Cardiac muscle cell (in vitro differentiated cells and primary cell): ENCODE measurements at places on chromosomes 12 and 14.

GRCh38 chr12:47417121-47417520, 288.7 kb downstream of the RPAP3 start:
- H3K27ac ChIP-seq = no peak overlapping the region
- H3K4me3 ChIP-seq = no peak overlapping the region
- DNase-seq = no peak
- no peaks in the 10 kb centered on the region for H3K36me3 ChIP-seq
- H3K4me1 ChIP-seq = no peaks in the 10 kb centered on the region

GRCh38 chr12:30792648-30793499, 38.1 kb upstream of the CAPRIN2 start:
- no peak overlapping the region for H3K4me3 ChIP-seq
- DNase-seq = peak; percentile 63
- H3K27me3 ChIP-seq = peaks cover 11% of the 10 kb centered on the region
- no peaks in the 10 kb centered on the region for H3K4me1 ChIP-seq
- no peak overlapping the region for H3K27ac ChIP-seq

GRCh38 chr12:80199931-80200330, 100.6 kb downstream of the OTOGL start:
- no peaks in the 10 kb centered on the region for H3K36me3 ChIP-seq
- DNase-seq = no peak
- H3K4me3 ChIP-seq = no peak overlapping the region
- H3K4me1 ChIP-seq = peaks cover 49% of the 10 kb centered on the region
- H3K27me3 ChIP-seq = no peaks in the 10 kb centered on the region
- no peak overlapping the region for H3K27ac ChIP-seq

DNA sequence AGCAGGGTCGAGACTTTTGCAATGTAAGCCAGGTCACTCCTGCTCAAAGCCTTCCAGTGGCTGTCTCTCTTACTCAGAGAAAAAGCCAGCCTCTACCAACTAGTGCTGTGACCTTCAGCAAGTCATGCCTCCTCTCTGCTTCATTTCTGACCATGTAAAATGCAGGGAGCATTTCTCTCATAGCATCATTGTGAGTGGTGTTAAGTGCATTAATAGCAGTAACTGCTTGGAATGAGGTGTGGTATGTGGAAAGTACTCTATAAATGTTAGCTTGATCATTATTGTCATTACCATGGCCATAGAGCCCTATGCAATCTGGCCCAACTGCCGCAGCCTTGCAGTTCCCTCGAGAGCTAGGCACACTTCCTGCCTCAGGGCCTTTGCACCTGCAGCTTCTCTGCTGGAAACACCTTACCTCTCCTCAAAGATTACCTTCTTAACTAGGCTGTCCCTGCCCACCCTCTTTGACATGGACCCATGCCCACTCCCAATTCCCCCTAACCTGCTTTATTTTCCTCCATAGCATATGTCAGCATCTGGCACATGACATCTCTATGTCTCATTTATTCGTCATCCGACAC, 10.9 kb downstream of the PLEKHD1 start:
- no peak for DNase-seq
- H3K4me3 ChIP-seq = no peak overlapping the region
- H3K4me1 ChIP-seq = no peaks in the 10 kb centered on the region
- H3K36me3 ChIP-seq = no peaks in the 10 kb centered on the region
- no peak overlapping the region for H3K27ac ChIP-seq

DNA sequence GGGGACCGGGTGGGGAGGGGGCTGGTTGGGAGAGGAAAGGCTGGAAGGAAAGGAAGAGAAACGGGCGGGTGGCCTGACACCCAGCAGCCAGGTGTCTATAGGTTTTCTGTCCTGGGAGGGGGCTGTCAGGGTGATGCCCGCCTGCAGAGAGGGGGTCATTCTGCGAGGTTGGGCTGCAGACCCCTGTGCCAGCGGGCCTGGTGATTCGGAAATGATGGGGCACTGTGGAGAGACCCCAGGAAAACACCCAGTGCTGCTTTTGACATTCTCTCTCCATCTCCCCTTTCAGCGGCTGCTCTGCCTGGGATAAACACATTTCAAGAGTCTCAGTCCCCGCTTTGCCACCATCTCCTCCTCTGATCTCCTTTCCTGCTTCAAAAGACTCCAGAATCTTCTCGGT, 168.5 kb upstream of the RTL1 start:
- no peak overlapping the region for H3K27ac ChIP-seq
- no peak for DNase-seq
- H3K4me3 ChIP-seq = no peak overlapping the region
- no peaks in the 10 kb centered on the region for H3K27me3 ChIP-seq
- H3K36me3 ChIP-seq = no peaks in the 10 kb centered on the region
- no peaks in the 10 kb centered on the region for H3K4me1 ChIP-seq

GRCh38 chr12:62919838-62920237, 15.1 kb downstream of the PPM1H start:
- DNase-seq = no peak
- no peak overlapping the region for H3K27ac ChIP-seq
- no peaks in the 10 kb centered on the region for H3K36me3 ChIP-seq
- no peak overlapping the region for H3K4me3 ChIP-seq
- peaks cover 19% of the 10 kb centered on the region for H3K27me3 ChIP-seq
- H3K4me1 ChIP-seq = no peaks in the 10 kb centered on the region

DNA sequence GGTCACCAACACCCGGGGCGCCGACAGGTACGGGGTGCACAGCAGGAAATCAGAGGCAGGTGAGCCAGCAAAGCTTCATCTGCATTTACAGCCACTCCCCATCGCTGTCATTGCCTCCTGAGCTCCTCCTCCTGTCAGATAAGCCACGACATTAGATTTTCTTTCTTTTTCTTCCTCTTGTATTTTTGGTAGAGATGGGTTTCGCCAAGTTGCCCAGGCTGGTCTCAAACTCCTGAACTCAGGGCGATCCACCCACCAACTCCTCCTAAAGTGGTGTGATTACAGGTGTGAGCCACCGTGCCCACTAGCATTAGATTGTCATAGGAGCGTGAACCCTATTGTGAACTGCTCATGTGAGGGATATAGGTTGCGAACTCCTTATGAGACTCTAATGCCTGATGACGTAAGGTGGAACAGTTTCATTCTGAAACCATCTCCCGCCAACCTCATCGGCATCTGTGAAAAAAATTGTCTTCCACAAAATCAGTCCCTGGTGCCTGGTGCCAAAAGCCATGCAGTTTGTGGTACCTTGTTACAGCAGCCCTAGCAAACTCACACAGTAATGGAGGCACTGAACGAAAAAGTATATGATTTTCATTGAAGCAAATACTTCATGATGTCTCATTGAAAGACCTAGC, 1.5 kb downstream of the STYK1 start:
- H3K27me3 ChIP-seq = peaks cover 21% of the 10 kb centered on the region
- no peaks in the 10 kb centered on the region for H3K4me1 ChIP-seq
- H3K4me3 ChIP-seq = no peak overlapping the region
- no peak overlapping the region for H3K27ac ChIP-seq
- no peaks in the 10 kb centered on the region for H3K36me3 ChIP-seq
- no peak for DNase-seq

GRCh38 chr12:40734276-40734675, 42.0 kb downstream of the CNTN1 start:
- no peaks in the 10 kb centered on the region for H3K4me1 ChIP-seq
- no peaks in the 10 kb centered on the region for H3K27me3 ChIP-seq
- H3K27ac ChIP-seq = no peak overlapping the region

- H3K4me3 ChIP-seq = no peak overlapping the region
- no peak overlapping the region for H3K27ac ChIP-seq
- H3K36me3 ChIP-seq = no peaks in the 10 kb centered on the region
- H3K27me3 ChIP-seq = peaks cover 40% of the 10 kb centered on the region
- peaks cover 18% of the 10 kb centered on the region for H3K4me1 ChIP-seq
These were observed 9.2 kb downstream of the EXOC3L4 start for GRCh38 chr14:103103461-103104388.

- H3K4me3 ChIP-seq = no peak overlapping the region
- H3K36me3 ChIP-seq = no peaks in the 10 kb centered on the region
- H3K4me1 ChIP-seq = no peaks in the 10 kb centered on the region
- DNase-seq = no peak
- H3K27ac ChIP-seq = no peak overlapping the region
- no peaks in the 10 kb centered on the region for H3K27me3 ChIP-seq
These were observed 10.4 kb downstream of the RAB35 start for GRCh38 chr12:120106151-120106550.

DNA sequence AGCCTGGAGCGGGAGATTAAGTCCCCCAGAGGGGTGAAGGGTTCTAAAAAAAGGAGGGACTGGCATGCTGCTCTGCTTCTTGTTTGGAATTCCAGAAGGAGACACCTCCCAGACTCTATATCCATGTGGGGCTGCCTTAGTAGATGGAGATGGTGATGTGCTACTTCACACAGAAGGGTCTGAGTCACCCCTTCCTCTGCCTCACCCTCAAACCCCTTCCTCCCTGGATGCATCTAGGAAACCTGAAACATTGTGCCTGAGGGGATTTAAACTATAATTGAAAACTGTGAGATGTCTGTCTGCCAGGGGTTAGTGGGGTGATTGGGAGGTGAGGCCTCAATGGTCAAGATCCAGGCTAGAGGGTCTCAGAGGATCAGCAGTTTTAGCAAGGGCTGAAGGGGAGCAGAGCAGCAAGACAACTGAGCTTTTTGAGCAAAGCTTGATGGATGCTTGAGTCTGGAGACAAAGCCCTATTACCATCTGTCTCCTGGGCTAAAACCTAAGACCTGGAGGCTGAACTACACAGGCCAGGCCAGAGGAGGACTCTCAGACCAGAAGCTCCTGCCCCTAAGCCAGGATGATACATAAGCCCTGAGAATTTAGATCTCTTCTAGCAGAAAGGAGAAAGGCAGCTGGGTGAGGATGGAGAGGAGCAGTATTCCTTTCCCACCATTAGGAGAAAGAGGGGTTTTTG, 314.7 kb upstream of the ATP2B1 start:
- H3K4me1 ChIP-seq = no peaks in the 10 kb centered on the region
- H3K27me3 ChIP-seq = no peaks in the 10 kb centered on the region
- H3K36me3 ChIP-seq = no peaks in the 10 kb centered on the region
- no peak overlapping the region for H3K27ac ChIP-seq
- DNase-seq = no peak

GRCh38 chr14:91154851-91155625, 41.2 kb downstream of the DGLUCY start:
- H3K4me3 ChIP-seq = no peak overlapping the region
- H3K36me3 ChIP-seq = peaks cover 3% of the 10 kb centered on the region
- H3K4me1 ChIP-seq = peaks cover 3% of the 10 kb centered on the region
- H3K27me3 ChIP-seq = no peaks in the 10 kb centered on the region
- no peak overlapping the region for H3K27ac ChIP-seq

DNA sequence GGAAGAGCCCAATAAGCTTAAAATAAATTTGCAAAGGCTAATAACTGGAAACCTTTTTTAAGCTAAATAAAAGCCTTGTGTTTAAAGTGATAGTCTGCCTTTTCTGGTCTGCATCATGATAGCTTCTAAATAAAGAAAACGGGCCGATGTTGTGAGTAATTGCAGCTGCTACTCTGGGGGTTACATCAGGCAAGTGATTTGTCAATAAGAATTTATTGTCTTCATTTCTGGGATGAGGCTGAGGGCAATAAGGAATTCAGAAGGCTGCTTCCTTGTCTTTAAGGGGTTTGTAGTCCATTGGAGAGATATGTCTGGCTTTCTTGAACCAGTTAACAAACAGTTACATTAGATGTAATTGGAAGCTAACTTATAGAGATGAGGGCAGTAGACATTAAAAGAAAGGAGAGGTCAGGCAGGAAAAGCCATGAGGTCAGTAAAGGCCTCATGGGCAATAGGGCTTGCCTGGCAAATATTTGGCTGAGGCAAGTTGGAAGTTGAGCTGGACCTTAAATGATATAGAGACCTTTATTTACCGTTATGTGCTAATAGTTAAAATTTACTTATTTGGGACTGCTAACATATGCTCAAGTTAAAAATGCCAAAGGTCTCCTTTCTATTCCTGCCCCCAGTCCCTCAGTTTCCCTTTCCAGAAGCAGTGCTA, 85.0 kb downstream of the CRADD start:
- H3K4me1 ChIP-seq = peaks cover 31% of the 10 kb centered on the region
- H3K27me3 ChIP-seq = no peaks in the 10 kb centered on the region
- no peak overlapping the region for H3K27ac ChIP-seq

- H3K4me1 ChIP-seq = peaks cover 46% of the 10 kb centered on the region
- no peaks in the 10 kb centered on the region for H3K27me3 ChIP-seq
- H3K27ac ChIP-seq = peak overlapping the region; percentile 84
- no peaks in the 10 kb centered on the region for H3K36me3 ChIP-seq
- no peak overlapping the region for H3K4me3 ChIP-seq
These were observed 38.3 kb upstream of the PNMA1 start for GRCh38 chr14:73752297-73752992.

DNA sequence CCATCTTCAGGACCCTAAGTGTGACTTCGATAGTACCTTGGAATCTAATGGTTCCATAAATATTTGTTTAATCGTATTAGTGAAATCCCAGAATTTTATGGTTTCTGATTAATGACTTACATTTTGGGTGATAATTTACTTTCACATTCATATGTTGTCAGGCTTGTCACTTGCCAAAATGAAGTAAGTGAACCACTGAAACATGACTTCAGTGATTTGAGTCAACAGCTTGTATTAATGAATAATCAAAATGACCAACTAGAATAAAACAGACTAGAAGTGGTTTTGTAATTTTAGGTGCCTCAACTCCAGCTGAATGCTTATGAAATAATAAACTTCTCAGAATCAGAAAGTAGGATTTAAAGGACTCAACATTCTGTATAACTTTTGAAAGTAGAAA, 517.1 kb downstream of the PRKD1 start:
- H3K4me3 ChIP-seq = no peak overlapping the region
- H3K27me3 ChIP-seq = no peaks in the 10 kb centered on the region
- no peak for DNase-seq

- H3K27me3 ChIP-seq = no peaks in the 10 kb centered on the region
- peaks cover 24% of the 10 kb centered on the region for H3K4me1 ChIP-seq
- peak; percentile 74 for DNase-seq
- H3K27ac ChIP-seq = peak overlapping the region; percentile 46
- no peak overlapping the region for H3K4me3 ChIP-seq
These were observed 74.9 kb downstream of the TSPAN9 start for GRCh38 chr12:3152011-3152511.

- no peak overlapping the region for H3K4me3 ChIP-seq
- no peaks in the 10 kb centered on the region for H3K4me1 ChIP-seq
- no peaks in the 10 kb centered on the region for H3K36me3 ChIP-seq
- no peak overlapping the region for H3K27ac ChIP-seq
- no peak for DNase-seq
These were observed 2.8 kb downstream of the TSHR start for GRCh38 chr14:80958226-80958625.

DNA sequence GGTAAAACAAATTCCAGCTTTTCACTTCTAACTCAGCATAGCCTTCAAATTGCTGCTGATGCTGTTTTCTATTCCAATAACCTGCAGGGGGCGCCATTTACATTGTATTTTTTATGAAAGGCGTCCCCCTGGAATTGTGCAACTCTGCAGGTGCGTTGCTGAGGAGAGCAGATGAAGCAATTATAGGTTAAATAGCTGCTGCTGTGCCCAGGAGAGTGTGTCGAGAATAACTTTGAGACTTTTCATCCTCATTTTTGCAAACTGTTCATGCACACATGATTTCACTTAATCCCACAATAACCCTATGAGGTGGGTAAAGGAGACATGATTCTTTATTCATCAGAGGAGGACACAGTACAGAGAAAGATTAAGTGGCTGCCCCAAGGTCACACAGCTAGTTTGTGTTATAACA, 75.7 kb downstream of the MYRFL start:
- H3K36me3 ChIP-seq = no peaks in the 10 kb centered on the region
- no peak overlapping the region for H3K27ac ChIP-seq
- no peaks in the 10 kb centered on the region for H3K27me3 ChIP-seq
- DNase-seq = peak; percentile 85
- H3K4me1 ChIP-seq = no peaks in the 10 kb centered on the region
- no peak overlapping the region for H3K4me3 ChIP-seq
